A549 treated with AZD2906 at 1 μM for 4 hours (cell line): ENCODE measurements at places on chromosomes 2 and 18. TPM values are rescaled to one million over a fixed set of nuclear protein-coding genes. Genes with fewer than 3 reads are reported as not detected.

SMAD2 gene
- 48.5 to 72.1 TPM (median 58.2 TPM) in 5 replicates for total RNA-seq

DSG4 gene
- not detected in 5 replicates for total RNA-seq

SERPINB4 gene
- 0.06 to 0.17 TPM (median 0.10 TPM) in 5 replicates for total RNA-seq

CFC1B gene
- total RNA-seq, result not detected in 5 replicates

LYPD6B gene
- total RNA-seq, result not detected in 5 replicates

SPHKAP gene
- total RNA-seq, result 0.01 TPM in 1 of 5 replicates, not detected in the others

ALPI gene
- 0.05 TPM in 1 of 5 replicates, not detected in the others for total RNA-seq

IGFBP2 gene
- total RNA-seq, result 60.0 to 98.1 TPM (median 93.1 TPM) in 5 replicates

MC5R gene
- 0.03 to 0.06 TPM (median 0.05 TPM) in 3 of 5 replicates, not detected in the others for total RNA-seq

LAMA1 gene
- total RNA-seq, result 0.06 to 0.16 TPM (median 0.09 TPM) in 5 replicates

ADGRF3 gene
- total RNA-seq, result 0.06 to 0.15 TPM (median 0.10 TPM) in 4 of 5 replicates, not detected in the other

FAM117B gene
- 1.4 to 2.6 TPM (median 1.8 TPM) in 5 replicates for total RNA-seq

TYMS gene
- 159 to 169 TPM (median 165 TPM) in 5 replicates for total RNA-seq

IGFBP5 gene
- 0.13 to 0.20 TPM (median 0.16 TPM) in 5 replicates for total RNA-seq

OTOS gene
- total RNA-seq, result 0.20 TPM in 1 of 5 replicates, not detected in the others

QPCT gene
- 20.8 to 25.2 TPM (median 23.4 TPM) in 5 replicates for total RNA-seq

SRBD1 gene
- 7.9 to 10.5 TPM (median 7.9 TPM) in 5 replicates for total RNA-seq

IL1RL2 gene
- 0.05 TPM in 1 of 5 replicates, not detected in the others for total RNA-seq

PARD6G gene
- 1.4 to 3.5 TPM (median 3.4 TPM) in 5 replicates for total RNA-seq

CAPN14 gene
- total RNA-seq, result 0.01 to 0.04 TPM (median 0.03 TPM) in 5 replicates

STK11IP gene
- total RNA-seq, result 13.0 to 18.4 TPM (median 16.5 TPM) in 5 replicates

CROCC2 gene
- not detected in 5 replicates for total RNA-seq

LINC00305 gene
- not detected in 5 replicates for total RNA-seq

ZSWIM2 gene
- total RNA-seq, result not detected in 5 replicates

LRATD1 gene
- total RNA-seq, result 0.09 to 0.17 TPM (median 0.14 TPM) in 5 replicates

SPP2 gene
- not detected in 5 replicates for total RNA-seq

MTCL1 gene
- 47.0 to 55.3 TPM (median 53.1 TPM) in 5 replicates for total RNA-seq

GPAT2 gene
- total RNA-seq, result 0.02 TPM in 1 of 5 replicates, not detected in the others

SOCS6 gene
- total RNA-seq, result 28.4 to 34.2 TPM (median 31.7 TPM) in 5 replicates

TIGD1 gene
- total RNA-seq, result 3.9 to 4.6 TPM (median 4.3 TPM) in 5 replicates

TMEM198 gene
- 0.62 to 1.2 TPM (median 0.96 TPM) in 5 replicates for total RNA-seq

KCNIP3 gene
- total RNA-seq, result 1.4 to 2.4 TPM (median 2.2 TPM) in 5 replicates

INHA gene
- 0.21 to 0.59 TPM (median 0.52 TPM) in 5 replicates for total RNA-seq

UGT1A9 gene
- 3.3 to 5.5 TPM (median 3.7 TPM) in 5 replicates for total RNA-seq

NGEF gene
- total RNA-seq, result 13.0 to 16.8 TPM (median 15.5 TPM) in 5 replicates

AOX1 gene
- total RNA-seq, result 4.6 to 8.3 TPM (median 5.3 TPM) in 5 replicates

SLC5A7 gene
- total RNA-seq, result not detected in 5 replicates

LCT gene
- total RNA-seq, result 0.03 to 0.08 TPM (median 0.04 TPM) in 4 of 5 replicates, not detected in the other
